A549 (cell line): ENCODE measurements at places on chromosomes 12 and 14.

- DNase-seq = no peak
Observed at GRCh38 chr14:93027810-93028723, 87.7 kb downstream of the ITPK1 start.

DNA sequence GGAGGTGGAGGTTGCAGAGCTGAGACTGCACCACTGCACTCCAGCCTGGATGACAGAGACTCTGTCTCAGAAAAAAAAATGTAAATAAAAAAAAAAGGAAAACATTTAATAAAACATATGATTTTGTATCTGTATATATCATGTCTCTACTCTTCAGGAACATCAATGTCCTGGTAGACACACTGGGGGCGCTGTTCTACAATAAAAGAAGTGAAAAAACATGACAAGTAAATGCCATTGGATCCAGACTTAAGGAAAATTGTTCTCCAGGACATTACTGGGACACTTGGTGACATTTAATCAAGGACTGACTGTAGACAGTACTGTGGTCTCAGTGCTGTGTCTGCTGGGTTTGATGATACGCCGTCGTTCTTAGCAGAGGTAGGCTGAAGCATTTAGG is 15.5 kb upstream of the KLC1 start:
- DNase-seq = no peak

GRCh38 chr14:103230021-103230420 is 104.0 kb upstream of the EIF5 start:
- DNase-seq = no peak

DNA sequence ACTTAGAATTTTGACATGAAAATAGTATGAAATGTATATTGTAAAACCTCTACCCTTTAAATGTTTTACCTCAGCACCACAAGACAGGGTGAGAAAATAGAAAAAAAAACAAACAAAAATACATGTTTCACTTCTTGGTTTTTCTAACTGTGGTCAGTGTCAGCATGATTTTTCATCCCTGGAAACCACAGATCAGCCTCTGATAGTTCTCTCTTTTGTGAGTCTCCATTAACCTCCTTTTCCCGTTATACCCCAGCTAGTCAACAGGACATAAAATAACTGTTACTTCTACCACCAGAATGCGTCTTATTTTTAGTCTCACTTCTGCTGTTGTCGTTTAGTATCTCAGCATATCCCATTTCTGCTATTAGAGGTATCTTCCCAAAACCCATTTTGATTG is 48.3 kb upstream of the KCNMB4 start:
- no peak for DNase-seq

- no peak for DNase-seq
Observed at GRCh38 chr12:131007740-131008117, 54.0 kb downstream of the ADGRD1 start.

GRCh38 chr12:96048393-96048969 is 13.1 kb upstream of the LTA4H start:
- peak; percentile 37 for DNase-seq

- DNase-seq = no peak
Observed at GRCh38 chr12:28973491-28973890, 175.6 kb upstream of the FAR2 start.

GRCh38 chr14:33390335-33390734 is 451.7 kb downstream of the NPAS3 start:
- no peak for DNase-seq

- DNase-seq = no peak
Observed at GRCh38 chr12:7542813-7543212, 39.2 kb upstream of the CD163 start.

- no peak for DNase-seq
Observed at GRCh38 chr14:77467801-77468200, 9.9 kb downstream of the AHSA1 start.

DNA sequence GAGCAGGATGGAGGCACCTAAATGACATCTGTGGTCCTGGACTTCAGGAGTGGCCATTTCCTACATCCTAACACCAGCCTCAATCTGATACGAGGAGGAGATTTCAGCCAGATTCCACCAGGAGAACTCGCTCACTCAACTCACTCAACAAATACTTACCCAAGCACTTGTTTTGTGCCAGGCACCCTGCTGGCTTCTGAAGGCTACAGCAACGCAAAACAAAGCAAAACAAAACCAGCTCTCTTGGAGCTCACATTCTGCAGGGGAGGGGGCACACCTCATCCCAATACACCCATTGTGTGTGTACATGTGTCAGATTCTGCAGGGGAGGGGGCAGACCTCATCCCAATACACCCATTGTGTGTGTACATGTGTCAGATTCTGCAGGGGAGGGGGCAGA is 144.8 kb downstream of the PIWIL1 start:
- peak; percentile 14 for DNase-seq

GRCh38 chr14:64801800-64802199 is 77.9 kb downstream of the SPTB start:
- peak; percentile 48 for DNase-seq

- no peak for DNase-seq
Observed at GRCh38 chr14:104931771-104932675, 7.3 kb downstream of the PLD4 start.

DNA sequence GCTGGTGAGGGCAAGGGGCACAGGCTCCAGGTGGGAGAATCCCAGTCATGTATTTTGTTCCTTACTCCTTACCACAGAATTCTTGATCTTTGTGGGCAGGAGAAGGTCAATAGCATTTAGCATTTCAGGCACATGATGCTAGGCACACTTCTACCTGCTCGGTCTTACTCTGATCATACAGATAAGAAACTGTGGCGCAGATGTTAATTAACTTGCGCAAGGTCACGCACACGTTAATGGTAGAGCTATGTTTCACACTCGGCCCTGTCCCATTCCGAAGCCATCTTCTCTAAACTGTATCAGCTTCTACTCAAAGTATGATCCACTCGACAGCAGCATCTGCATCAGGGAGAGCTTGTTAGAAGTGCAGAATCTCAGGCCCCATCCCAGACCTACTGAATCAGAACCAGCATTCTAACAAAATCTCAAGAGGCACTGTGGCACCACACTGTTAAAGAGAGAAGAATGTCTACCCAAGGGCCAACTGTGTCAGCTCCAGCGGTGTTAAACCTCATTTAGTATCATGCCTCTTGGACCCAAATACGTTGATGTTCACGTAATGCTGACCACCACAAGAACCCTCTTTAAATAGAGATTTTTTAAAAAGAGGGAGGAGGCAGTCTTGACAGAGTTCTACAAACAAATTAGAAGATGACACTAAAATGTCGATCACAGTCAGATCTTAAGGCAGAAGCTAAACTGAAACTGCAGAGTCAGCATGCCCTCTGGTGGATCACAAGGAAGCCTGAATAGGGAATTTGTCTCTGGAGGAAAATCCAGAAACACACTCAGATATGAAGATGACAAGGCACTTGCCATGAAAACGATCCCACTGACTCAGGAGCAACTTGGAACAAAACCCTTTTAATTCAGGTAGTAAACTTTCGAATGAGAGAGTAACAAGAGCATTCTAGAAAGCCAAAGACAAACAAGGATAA is 7.3 kb downstream of the STXBP6 start:
- DNase-seq = peak; percentile 64

GRCh38 chr12:12249216-12250050 is 17.4 kb downstream of the LRP6 start:
- DNase-seq = no peak

DNA sequence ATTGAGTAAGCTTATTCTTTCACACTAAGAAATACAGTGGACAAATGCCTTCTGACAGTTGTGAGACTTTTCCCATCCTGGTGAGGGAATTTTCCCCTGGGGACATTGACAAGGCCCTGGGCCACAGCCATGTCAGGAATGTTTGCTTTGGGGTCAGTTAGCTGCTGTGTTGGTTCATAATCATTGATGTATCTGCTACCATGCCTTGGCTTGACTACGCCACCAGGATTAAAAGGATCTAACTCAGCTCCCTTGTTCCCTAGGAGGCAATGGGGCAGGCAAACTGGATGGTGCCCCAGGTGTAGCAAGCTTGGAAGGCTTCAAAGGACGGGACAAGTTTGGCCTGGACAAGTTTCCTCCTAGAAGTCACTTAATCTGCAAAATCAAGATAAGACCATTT is 3.1 kb upstream of the CCDC88C start:
- DNase-seq = no peak

DNA sequence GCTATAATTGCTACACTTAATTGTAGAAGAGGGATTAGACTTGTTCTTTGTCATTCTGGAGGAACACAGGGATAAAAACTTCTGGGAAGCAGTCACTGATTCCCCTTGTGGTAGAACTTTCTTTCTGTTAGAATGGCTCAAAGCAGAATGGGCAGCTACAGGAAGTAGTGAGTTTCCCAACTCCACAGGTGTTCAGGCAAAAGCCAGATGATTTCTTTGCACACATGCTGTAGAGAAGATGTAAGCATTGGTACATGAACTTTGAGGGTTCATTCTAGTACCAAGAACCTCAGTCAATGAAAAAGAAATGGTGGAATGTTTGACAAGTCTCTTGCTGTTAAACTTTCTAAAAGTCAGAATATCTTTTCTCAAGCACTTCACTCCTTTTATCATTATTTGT is 4.3 kb downstream of the NDUFA9 start:
- DNase-seq = no peak

DNA sequence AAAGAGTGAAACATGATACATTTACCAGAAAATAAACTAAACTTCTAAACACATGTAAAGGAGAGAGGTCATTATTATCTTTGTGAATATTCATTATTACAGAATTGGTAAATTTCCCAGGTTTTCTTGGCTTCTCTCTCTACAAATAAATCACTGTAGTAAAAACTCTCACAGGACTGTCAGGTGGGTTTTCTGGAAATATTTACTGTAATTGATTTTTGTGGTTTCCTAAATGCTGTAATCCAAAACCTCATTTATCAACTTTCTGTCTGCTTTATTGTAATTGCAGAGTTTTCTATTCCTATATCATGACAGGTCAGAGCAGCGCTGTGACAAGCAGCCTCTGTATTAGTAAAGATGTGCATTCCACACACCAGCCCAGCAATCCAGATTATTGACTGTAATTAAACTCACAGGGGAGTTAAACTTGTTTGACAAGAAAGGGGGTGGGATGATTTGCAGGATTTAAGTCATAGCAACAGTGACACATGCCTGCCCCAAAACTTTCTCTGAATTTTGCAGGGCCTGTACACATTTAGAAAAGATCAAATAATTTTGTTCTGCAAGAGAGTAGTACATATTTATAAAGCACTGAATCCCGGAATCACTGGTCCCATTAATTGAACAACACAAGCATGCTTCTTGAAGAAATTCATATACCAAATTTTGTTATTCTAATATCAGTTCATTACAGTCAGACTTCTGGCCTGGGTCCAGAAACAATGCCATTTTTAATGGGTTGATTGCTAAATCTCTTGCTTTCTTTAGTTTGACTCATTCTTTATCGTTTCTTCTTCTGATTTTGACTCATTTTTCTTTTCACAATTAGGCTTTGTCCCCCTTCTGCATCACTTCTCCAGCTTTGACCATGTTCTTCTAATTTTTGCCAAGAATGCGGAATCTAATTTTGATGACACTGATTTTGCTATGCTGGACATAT is 42.2 kb downstream of the PTPRO start:
- DNase-seq = no peak

DNA sequence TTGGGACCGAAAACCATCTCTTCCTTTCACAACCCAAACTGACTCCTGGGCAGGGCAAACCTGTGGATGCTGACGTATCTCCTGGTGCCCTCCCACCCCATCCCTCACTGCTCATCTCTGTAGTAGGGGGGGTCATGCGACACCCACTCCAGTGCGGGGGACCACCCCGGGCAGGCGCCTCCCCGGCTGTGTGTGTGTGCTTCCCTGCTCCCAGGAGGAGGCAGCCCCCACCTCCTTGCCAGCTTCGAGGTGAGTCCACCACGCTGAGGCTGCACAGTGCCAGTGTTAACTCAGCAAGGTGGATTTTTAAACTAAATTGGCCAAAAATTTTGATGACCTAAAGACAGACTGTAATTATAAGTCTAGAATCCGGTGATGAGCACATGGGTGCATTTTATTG is 46.2 kb upstream of the BEGAIN start:
- DNase-seq = no peak

DNA sequence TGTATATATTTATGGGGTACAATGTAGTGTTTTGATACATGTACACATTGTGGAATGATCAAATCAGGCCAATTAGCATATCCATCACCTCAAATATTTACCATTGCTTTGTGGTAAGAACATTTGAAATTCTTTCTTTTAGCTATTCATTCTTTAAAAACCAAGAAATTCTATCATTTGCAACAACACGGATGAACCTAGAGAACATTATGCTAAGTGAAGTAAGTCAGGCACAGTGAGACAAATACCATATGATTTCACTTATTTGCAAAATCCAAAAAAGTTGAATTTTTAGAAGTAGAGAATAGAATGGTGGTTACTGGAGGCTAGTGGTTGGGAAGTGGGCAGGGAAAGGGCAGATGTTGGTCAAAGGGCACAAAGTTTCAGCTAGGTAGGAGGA is 129.3 kb upstream of the PTPRQ start:
- DNase-seq = no peak

- no peak for DNase-seq
Observed at GRCh38 chr14:77950371-77951063, 150.6 kb downstream of the ADCK1 start.

GRCh38 chr14:20190596-20190995 is at the start of gene OR11G2:
Gene OR11G2 (plus strand): TSS chr14:20190896. CDS start chr14:20197438, 6,542 bp downstream.
- no peak for DNase-seq

DNA sequence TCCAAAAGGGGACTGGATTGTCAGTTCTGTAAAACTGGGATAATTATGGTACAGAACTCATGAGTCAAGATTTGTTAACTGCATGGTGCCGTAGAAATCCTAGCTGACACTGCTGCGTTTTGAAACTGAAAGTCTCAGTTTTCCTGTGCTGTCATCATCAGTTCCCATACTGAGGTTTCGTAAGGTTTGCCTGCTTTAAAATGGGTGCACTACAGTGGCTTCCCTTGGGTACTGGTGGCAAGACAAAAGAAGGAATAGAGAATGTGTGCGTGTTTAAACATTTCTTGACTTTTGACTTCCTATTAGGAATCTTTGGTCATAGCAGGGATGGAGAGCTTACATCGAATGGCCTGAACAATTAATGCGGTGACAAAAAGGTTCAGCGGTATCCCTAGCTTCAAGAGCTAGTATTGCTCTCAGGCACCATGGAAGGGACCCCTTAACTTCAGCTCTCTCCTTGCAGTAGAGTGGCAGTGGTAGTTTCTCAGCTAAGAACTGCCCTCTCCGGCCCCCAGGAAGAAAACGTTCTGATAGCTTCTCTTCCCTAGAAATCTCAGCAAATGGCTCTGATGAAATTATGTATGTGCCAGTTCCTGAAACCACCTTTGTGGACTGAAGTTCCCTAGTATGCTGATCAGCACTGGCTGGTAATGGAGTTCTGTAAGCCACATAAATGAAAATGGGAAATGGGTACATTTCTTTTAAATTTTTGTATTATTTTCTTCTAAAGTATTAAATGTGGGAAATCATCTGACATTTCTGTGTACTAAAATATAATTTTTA is 28.9 kb downstream of the ANO6 start:
- no peak for DNase-seq

GRCh38 chr14:50524060-50524459 is 8.3 kb downstream of the MAP4K5 start:
- DNase-seq = no peak

GRCh38 chr14:58738189-58738836 is 100.6 kb downstream of the DACT1 start:
- DNase-seq = peak; percentile 50

GRCh38 chr12:27460471-27460978 is 14.0 kb downstream of the SMCO2 start:
- DNase-seq = no peak

GRCh38 chr12:23947395-23947794 is 2.1 kb downstream of the SOX5 start:
- no peak for DNase-seq

- DNase-seq = peak; percentile 65
Observed at GRCh38 chr14:73491256-73492042, 716 bp downstream of the RIOX1 start.
